ENCODE measurements at places on chromosomes 11 and 22.

GRCh38 chr11:73240190-73240781, 22.2 kb downstream of the P2RY2 start:
- H3K27me3 ChIP-seq, result no peaks in the 10 kb centered on the region
- no peaks in the 10 kb centered on the region for H3K36me3 ChIP-seq
- H3K27ac ChIP-seq, result peak overlapping the region; percentile 20
- no peaks in the 10 kb centered on the region for H3K4me1 ChIP-seq
- DNase-seq, result peak; percentile 80

DNA sequence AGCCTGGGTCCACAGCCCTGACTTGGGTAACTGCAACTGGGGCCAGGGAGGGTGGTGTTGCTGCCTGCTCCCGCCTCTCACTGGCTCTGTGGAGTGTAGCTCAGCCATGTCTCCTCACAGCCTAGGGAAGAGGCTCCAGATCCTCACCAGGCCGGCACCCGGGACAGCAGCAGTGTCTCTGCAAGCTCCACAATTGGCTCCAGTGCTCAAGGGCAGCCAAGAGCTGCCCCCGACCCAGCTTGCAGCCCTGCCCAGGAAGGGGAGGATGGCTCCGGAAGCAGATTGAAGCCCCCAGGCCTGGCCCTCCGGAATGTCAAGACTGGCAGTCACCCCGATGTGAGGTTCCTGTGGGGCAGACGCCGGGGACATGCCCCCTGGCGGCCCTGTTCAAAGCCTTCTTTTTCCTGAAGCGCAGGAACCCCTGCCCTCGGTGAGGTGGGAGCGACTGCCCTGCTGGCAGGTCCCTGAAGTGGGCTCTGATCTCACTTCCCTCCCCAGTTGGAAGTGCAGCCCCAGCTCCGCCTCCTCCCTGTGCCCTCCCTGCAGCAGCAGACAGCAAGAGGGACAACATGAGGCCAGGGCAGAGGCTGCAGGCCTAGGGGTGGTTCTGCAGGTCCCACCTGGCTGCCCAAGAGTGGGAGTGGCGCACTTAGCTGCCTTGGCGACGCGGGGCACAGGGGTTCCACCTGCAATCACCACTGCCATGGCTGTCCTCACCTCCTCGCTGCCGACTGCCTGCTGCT, 816.2 kb upstream of the LUZP2 start:
- H3K4me3 ChIP-seq, result no peak overlapping the region
- no peak for DNase-seq
- H3K36me3 ChIP-seq, result no peaks in the 10 kb centered on the region
- H3K4me1 ChIP-seq, result no peaks in the 10 kb centered on the region

- H3K4me3 ChIP-seq, result no peak overlapping the region
- no peaks in the 10 kb centered on the region for H3K36me3 ChIP-seq
- no peaks in the 10 kb centered on the region for H3K4me1 ChIP-seq
- DNase-seq, result no peak
- H3K27me3 ChIP-seq, result no peaks in the 10 kb centered on the region
Measured at GRCh38 chr11:101867951-101868350, 46.9 kb upstream of the CEP126 start.

DNA sequence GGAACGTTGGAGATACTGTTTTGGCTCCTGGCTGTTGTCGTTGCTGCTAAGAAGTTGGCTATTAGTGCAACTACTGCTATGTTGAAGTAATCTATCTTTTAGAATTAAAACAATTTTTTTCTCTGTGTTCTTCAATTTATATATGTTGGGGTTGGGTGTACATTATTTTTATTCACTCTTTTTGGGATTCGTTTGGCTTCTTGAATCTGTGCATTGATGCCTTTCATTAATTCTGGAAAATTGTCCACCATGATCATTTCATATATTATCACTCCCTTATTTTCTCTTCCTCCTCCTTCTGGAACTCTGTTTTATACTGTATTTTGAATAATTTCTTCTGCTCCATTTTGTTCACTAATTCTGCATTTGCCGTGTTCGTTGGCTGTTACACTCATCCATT, 199.5 kb upstream of the PLET1 start:
- H3K4me3 ChIP-seq, result no peak overlapping the region
- H3K4me1 ChIP-seq, result no peaks in the 10 kb centered on the region
- DNase-seq, result no peak
- H3K27me3 ChIP-seq, result no peaks in the 10 kb centered on the region
- no peaks in the 10 kb centered on the region for H3K36me3 ChIP-seq
- H3K27ac ChIP-seq, result no peak overlapping the region

DNA sequence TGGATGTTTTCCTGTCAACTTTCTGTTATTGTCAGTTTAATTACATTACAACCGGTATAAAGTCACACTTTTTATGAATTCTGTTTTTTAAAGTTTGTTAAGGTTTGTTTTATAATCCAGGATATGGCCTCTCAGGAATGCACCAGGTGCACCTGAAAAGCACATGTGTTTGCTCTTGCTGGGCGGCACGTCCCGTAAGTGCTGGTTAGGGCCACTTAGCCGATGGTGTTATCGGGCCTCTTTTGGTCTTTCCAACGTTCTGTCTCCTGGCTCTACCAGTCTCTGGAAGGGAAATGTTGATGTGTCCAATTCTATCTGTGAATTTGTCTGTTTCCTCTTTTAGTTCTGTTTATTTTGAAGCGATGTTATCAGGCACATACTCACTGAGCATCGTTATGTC, 695.7 kb downstream of the BRD1 start:
- no peak overlapping the region for H3K27ac ChIP-seq
- H3K36me3 ChIP-seq, result no peaks in the 10 kb centered on the region
- H3K4me3 ChIP-seq, result no peak overlapping the region
- no peaks in the 10 kb centered on the region for H3K27me3 ChIP-seq

GRCh38 chr11:126114486-126115126, 51.9 kb upstream of the CDON start:
- no peaks in the 10 kb centered on the region for H3K36me3 ChIP-seq
- H3K4me3 ChIP-seq, result no peak overlapping the region
- no peak for DNase-seq
- H3K27me3 ChIP-seq, result no peaks in the 10 kb centered on the region
- H3K27ac ChIP-seq, result peak overlapping the region; percentile 87

DNA sequence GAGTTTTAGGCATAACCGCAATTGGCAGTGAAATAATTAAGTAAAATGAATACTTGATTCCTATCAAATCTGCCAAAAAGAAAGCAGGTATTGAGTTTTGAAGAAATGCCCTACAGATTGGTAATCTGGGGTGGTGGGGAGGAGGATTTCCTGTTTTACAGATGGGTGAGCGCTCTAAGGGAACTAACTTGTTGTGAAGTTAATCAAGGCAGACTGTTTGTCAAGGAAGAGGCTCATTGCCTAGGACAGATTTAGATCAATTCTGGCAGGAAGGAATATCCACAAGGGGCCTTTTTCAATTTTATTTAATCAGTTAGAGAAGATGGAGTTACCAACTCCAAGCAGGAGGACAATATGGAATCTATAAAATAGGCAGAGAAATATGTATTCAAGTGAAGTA, 271.5 kb upstream of the CCDC90B start:
- no peak overlapping the region for H3K27ac ChIP-seq
- H3K36me3 ChIP-seq, result no peaks in the 10 kb centered on the region
- H3K4me3 ChIP-seq, result no peak overlapping the region
- no peaks in the 10 kb centered on the region for H3K27me3 ChIP-seq
- H3K4me1 ChIP-seq, result no peaks in the 10 kb centered on the region

DNA sequence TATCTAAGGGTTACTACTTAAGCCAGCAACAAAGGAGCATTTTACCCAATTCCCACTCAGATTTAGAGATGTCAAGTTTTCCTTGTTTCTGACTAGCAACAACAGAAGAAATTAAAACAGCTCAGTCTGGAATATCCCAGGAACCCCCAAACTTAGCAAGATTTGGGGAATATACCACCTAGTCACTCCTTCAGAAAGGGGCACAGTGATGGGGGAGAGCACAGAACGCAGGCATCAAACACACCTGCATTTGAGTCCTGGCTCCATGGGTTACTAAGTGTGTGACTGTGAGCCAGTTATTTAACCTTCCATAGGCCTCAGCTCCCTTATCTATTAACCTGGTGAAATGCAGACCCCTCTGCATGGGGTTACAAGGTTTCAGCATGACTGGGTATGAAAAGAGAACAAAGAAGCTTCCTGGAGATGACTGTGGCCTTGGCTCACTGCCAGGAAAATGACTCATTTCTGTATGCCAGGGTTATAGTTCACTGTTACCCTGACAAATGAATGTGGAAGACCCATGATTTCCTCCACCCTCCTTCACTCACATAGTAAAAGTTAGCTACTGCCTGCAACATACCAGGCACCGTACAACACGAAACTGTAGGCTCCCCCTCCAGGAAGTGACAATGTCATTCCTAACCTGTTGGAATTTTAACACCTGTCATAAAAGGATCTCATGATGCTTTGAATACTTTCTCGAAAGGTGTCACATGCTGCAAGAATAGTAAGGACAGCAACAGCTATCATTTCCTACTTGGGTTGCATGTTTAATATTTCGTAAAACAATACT, 79.6 kb downstream of the ME3 start:
- no peaks in the 10 kb centered on the region for H3K27me3 ChIP-seq
- no peak overlapping the region for H3K4me3 ChIP-seq
- H3K36me3 ChIP-seq, result no peaks in the 10 kb centered on the region
- H3K27ac ChIP-seq, result no peak overlapping the region

GRCh38 chr11:116481126-116481675, 291.6 kb downstream of the BUD13 start:
- H3K4me3 ChIP-seq, result no peak overlapping the region
- no peak overlapping the region for H3K27ac ChIP-seq
- no peak for DNase-seq
- no peaks in the 10 kb centered on the region for H3K27me3 ChIP-seq

GRCh38 chr11:119886667-119887230, 157.7 kb upstream of the NECTIN1 start:
- no peaks in the 10 kb centered on the region for H3K27me3 ChIP-seq
- no peak overlapping the region for H3K27ac ChIP-seq
- no peaks in the 10 kb centered on the region for H3K36me3 ChIP-seq
- no peak overlapping the region for H3K4me3 ChIP-seq

- H3K27me3 ChIP-seq, result no peaks in the 10 kb centered on the region
- no peaks in the 10 kb centered on the region for H3K36me3 ChIP-seq
- H3K4me1 ChIP-seq, result no peaks in the 10 kb centered on the region
- no peak overlapping the region for H3K27ac ChIP-seq
- no peak for DNase-seq
Measured at GRCh38 chr11:117626576-117626975, 170.4 kb downstream of the DSCAML1 start.

DNA sequence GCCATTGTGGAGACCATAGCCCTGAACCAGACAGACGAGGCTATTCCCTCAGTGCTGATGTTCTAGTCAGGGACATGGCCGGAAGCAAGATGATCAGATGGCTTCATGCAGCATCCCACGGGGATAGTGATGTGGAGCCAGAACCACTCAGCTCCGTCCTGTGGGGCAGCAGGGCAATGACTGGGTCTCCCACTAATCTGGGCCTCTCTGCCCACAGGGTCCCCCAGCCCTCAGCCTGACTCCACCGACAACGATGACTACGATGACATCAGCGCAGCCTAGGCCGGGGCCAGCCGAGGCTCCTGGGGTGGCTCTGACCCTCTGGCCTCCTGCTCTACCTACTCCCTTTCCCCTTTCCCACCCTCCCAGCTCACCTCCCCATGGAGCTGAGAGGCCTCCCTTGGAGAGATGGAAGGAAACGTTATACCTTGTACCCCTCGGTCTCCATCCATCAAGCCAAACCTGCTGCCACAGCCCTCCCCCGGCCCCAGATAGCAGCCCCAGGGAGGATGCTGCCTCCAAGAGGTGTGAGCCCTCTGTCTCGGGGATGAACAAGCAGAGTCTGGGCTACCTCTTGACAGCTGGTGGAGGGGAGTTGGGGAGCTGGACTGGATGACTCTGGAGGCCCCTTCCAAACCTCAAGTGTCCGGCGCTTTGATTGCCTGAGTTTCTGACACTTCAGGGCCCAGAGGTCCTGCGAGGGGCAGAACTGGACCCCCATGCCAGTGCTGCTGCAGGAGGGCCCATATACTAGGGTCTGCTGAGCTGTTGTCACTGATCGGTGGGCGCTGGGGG, 47.8 kb downstream of the CD6 start:
- H3K4me1 ChIP-seq, result no peaks in the 10 kb centered on the region
- no peak overlapping the region for H3K4me3 ChIP-seq
- peak; percentile 53 for DNase-seq
- no peaks in the 10 kb centered on the region for H3K36me3 ChIP-seq
- H3K27ac ChIP-seq, result no peak overlapping the region

DNA sequence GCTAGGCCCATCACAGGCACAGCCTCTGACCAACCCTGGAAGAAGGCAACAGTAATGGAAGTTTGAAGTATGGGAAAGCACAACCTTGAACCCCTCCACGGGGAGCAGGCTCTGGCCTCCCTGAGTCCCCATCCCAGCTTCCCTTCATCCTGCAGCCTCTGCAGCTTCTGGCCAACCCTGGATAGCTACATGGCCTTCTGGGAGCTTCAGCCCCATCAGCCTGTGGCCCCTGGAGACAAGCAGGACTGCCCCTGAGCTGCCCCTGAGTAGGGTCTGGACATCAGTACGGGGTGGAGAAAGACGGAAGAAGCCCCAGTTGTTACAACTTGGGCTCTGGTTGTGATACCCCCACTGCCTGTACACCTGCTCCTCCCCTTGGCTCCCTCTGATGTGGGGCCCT, 113.8 kb upstream of the CD82 start:
- H3K36me3 ChIP-seq, result no peaks in the 10 kb centered on the region
- H3K27me3 ChIP-seq, result no peaks in the 10 kb centered on the region
- no peak for DNase-seq

GRCh38 chr22:45460288-45461109, 42.2 kb upstream of the FBLN1 start:
- H3K27ac ChIP-seq, result no peak overlapping the region
- no peak overlapping the region for H3K4me3 ChIP-seq
- no peaks in the 10 kb centered on the region for H3K36me3 ChIP-seq
- DNase-seq, result no peak
- H3K4me1 ChIP-seq, result no peaks in the 10 kb centered on the region
- no peaks in the 10 kb centered on the region for H3K27me3 ChIP-seq

GRCh38 chr11:95688501-95689222, 100.9 kb downstream of the FAM76B start:
- no peak overlapping the region for H3K4me3 ChIP-seq
- peaks cover 2% of the 10 kb centered on the region for H3K4me1 ChIP-seq
- DNase-seq, result no peak
- no peak overlapping the region for H3K27ac ChIP-seq

- H3K4me3 ChIP-seq, result no peak overlapping the region
- H3K27ac ChIP-seq, result peak overlapping the region; percentile 55
- H3K27me3 ChIP-seq, result no peaks in the 10 kb centered on the region
- H3K36me3 ChIP-seq, result no peaks in the 10 kb centered on the region
- no peaks in the 10 kb centered on the region for H3K4me1 ChIP-seq
Measured at GRCh38 chr11:69496202-69496557, 14.7 kb downstream of the LINC01488 start.

DNA sequence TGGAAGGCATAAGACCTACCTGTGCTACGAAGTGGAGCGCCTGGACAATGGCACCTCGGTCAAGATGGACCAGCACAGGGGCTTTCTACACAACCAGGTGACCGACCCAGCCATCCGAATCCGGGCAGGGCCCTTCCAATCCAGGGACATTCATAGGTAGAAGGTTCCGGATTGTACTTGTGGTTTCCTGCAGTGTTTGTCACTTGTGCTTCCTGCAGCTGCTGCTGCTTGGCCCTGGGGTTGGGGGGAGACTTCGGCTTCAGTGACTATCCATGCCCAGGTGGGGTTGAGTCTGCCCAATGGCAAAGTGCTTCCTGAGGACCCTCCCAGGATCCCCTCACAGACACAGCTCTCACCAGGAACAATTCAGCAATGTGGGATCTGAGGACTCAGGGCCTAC, 2.2 kb downstream of the APOBEC3A start:
- no peaks in the 10 kb centered on the region for H3K4me1 ChIP-seq
- no peaks in the 10 kb centered on the region for H3K27me3 ChIP-seq
- no peak for DNase-seq
- H3K27ac ChIP-seq, result no peak overlapping the region
- H3K4me3 ChIP-seq, result no peak overlapping the region
- no peaks in the 10 kb centered on the region for H3K36me3 ChIP-seq

- H3K4me1 ChIP-seq, result no peaks in the 10 kb centered on the region
- no peaks in the 10 kb centered on the region for H3K36me3 ChIP-seq
- no peaks in the 10 kb centered on the region for H3K27me3 ChIP-seq
- no peak overlapping the region for H3K27ac ChIP-seq
Measured at GRCh38 chr11:63262547-63262946, 19.1 kb upstream of the SLC22A25 start.
